Right lobe of liver (tissue), 6 donors: ENCODE measurements at places on chromosomes 5 and 9.

- no peak overlapping the region for H3K4me3 ChIP-seq
- H3K27me3 ChIP-seq = no peaks in the 10 kb centered on the region
- no peak overlapping the region for H3K27ac ChIP-seq
- no peaks in the 10 kb centered on the region for H3K36me3 ChIP-seq
- DNase-seq = no peak
Observed at GRCh38 chr9:122206118-122207046, 22.4 kb downstream of the LHX6 start.

DNA sequence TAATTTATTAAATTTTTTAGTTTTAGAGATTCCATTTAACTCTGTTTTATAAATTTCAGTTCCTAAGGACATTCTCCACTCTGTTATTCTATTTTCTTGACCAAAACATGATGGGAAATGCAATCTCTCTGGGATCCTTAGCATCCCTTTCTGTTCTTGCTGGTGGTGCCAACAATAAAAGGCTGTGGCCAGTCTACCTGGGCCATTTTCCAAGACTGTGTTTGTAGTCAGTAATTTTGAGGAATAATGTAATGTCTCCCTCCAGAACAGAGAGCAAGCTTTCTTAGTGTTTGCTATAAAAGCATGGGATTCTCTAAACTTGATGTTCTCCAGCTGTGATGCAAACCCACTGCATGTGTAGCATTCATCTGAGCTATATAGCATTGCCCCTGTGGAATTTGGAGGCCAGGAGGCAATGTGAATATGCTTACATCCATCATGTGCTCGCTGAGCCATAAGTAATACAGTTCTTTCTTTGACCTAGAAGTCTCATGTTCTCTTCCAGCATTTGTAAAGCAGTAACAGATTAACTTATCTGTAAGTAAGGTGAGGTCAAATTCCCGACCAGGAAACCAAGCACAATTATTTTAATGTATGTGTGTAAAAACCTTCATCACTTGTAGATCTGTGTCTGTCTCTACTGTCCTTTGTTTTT, 211.5 kb upstream of the TAS2R1 start:
- no peak overlapping the region for H3K4me3 ChIP-seq
- H3K36me3 ChIP-seq = no peaks in the 10 kb centered on the region
- no peaks in the 10 kb centered on the region for H3K4me1 ChIP-seq
- no peaks in the 10 kb centered on the region for H3K27me3 ChIP-seq
- H3K27ac ChIP-seq = no peak overlapping the region

- H3K4me3 ChIP-seq = no peak overlapping the region
- H3K36me3 ChIP-seq = no peaks in the 10 kb centered on the region
- H3K4me1 ChIP-seq = no peaks in the 10 kb centered on the region
- no peak for DNase-seq
- no peaks in the 10 kb centered on the region for H3K27me3 ChIP-seq
- no peak overlapping the region for H3K27ac ChIP-seq
Observed at GRCh38 chr5:151288180-151288579, 15.4 kb downstream of the SLC36A3 start.

GRCh38 chr5:81848362-81848880, 97.5 kb upstream of the SSBP2 start:
- H3K4me1 ChIP-seq = peaks cover 9% of the 10 kb centered on the region
- no peak overlapping the region for H3K4me3 ChIP-seq
- no peak overlapping the region for H3K27ac ChIP-seq
- H3K27me3 ChIP-seq = no peaks in the 10 kb centered on the region
- no peak for DNase-seq
- no peaks in the 10 kb centered on the region for H3K36me3 ChIP-seq

GRCh38 chr5:109784687-109785086, 95.0 kb downstream of the MAN2A1 start:
- H3K27ac ChIP-seq = no peak overlapping the region
- no peak overlapping the region for H3K4me3 ChIP-seq
- no peak for DNase-seq
- no peaks in the 10 kb centered on the region for H3K4me1 ChIP-seq
- peaks cover 2% of the 10 kb centered on the region for H3K36me3 ChIP-seq

GRCh38 chr5:94250985-94251384, 367.4 kb downstream of the KIAA0825 start:
- no peaks in the 10 kb centered on the region for H3K36me3 ChIP-seq
- no peak overlapping the region for H3K27ac ChIP-seq
- H3K4me3 ChIP-seq = no peak overlapping the region
- no peaks in the 10 kb centered on the region for H3K4me1 ChIP-seq
- H3K27me3 ChIP-seq = no peaks in the 10 kb centered on the region

DNA sequence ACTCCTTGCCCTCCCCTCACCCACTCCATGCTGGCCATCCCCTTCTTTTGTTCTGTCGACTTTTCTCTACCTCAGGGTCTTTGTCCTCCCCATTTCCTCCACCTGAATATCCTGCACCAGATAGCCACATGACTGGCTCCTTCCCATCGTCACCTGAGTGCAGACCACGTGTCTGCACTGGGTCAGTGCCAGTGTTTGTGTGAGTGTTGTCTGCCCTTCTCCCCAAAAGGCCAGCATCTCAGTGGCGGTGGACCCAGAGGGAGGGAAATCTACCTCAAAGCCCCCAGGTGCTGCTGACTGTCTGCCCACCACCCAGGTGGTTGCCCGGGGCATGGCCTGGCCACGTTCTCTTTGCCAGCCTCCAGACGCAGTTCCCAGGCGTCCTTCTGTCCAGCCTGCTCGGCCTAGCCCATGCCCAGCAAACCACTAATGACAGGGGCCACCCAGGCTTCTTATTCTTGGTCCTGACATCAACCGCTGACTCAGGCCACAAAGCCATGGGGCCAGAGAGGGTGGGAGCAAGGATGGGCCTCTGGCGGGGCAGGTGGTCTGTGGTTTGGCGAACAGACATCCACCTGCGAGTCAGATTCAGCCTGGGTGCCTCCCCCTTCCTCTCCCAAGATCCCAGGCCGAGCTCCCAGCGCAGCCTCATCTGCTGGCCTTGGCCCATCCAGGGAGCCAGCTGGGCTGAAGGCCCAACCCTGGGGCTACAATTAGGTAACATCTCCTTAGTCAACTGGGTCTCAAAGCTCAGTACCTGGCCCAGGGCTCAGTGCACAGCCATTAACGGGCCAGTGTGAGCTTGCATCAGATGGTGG, 5.5 kb upstream of the NINJ1 start:
- H3K36me3 ChIP-seq = no peaks in the 10 kb centered on the region
- no peak overlapping the region for H3K27ac ChIP-seq
- no peaks in the 10 kb centered on the region for H3K27me3 ChIP-seq
- no peak for DNase-seq
- peaks cover 9% of the 10 kb centered on the region for H3K4me1 ChIP-seq

GRCh38 chr5:124644138-124644537, 102.3 kb downstream of the ZNF608 start:
- H3K4me1 ChIP-seq = no peaks in the 10 kb centered on the region
- H3K4me3 ChIP-seq = no peak overlapping the region
- no peaks in the 10 kb centered on the region for H3K27me3 ChIP-seq
- peaks cover 3% of the 10 kb centered on the region for H3K36me3 ChIP-seq

DNA sequence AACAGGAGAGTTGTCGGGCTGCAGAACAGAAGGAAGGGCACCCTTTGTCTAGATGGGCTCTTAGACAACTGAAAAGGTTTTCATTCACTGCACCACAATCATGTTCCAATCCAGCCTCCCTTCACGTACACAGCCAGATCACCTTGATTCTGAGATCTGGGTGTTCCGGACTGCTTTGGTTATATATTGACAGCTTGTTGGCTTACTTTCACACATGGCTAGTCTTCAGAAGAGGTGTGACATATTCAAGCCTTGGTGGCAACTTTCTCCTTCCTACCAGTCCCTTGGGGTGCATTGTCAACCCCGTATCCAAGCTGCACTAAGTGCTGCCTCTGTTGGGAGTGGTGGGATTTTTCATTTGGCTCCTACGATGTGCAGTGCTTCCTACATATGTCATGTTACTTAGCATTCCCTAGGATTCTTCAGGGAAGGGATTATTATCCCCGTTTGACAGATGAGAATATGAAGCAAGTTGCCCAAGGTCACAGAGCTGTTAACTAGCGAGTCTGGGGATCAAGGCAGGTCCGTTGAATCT, 100.6 kb downstream of the LIFR start:
- H3K27ac ChIP-seq = no peak overlapping the region
- no peaks in the 10 kb centered on the region for H3K4me1 ChIP-seq
- H3K27me3 ChIP-seq = no peaks in the 10 kb centered on the region
- DNase-seq = no peak
- H3K4me3 ChIP-seq = no peak overlapping the region

- no peak for DNase-seq
- H3K27ac ChIP-seq = no peak overlapping the region
- H3K4me3 ChIP-seq = no peak overlapping the region
- H3K27me3 ChIP-seq = no peaks in the 10 kb centered on the region
- no peaks in the 10 kb centered on the region for H3K4me1 ChIP-seq
- H3K36me3 ChIP-seq = no peaks in the 10 kb centered on the region
Observed at GRCh38 chr9:75071530-75072122, 16.3 kb downstream of the NMRK1 start.

DNA sequence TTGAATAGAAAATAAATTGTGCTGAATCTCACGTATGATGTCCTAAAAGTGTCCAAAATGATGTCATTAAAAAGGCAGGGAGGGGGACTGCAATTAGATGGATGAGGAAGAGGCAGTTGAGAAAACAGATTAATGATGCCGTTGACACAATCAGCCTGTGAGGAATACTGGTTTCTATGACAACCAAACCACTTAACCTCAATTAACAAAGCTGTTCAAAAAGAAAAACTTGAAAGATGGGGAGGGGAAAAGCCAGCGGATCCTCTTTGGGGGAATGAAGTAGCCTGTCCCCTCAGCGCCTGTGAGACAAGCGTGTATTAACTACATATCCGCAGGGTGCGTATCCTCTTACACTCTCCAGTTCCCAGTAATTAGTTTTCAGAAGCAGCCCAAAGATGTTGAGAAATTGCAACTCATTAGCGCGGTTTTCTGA, 160.7 kb downstream of the TTC39B start:
- DNase-seq = no peak
- H3K36me3 ChIP-seq = no peaks in the 10 kb centered on the region
- no peak overlapping the region for H3K27ac ChIP-seq

- DNase-seq = no peak
- H3K27me3 ChIP-seq = no peaks in the 10 kb centered on the region
- H3K4me3 ChIP-seq = no peak overlapping the region
- no peaks in the 10 kb centered on the region for H3K36me3 ChIP-seq
- H3K27ac ChIP-seq = no peak overlapping the region
- H3K4me1 ChIP-seq = no peaks in the 10 kb centered on the region
Observed at GRCh38 chr5:138538943-138539627, 4.0 kb downstream of the ETF1 start.

GRCh38 chr5:139272471-139273321, 20.8 kb upstream of the MATR3 start:
- H3K27ac ChIP-seq = peak overlapping the region; percentile 85
- H3K27me3 ChIP-seq = no peaks in the 10 kb centered on the region
- no peaks in the 10 kb centered on the region for H3K36me3 ChIP-seq
- H3K4me1 ChIP-seq = peaks cover 5% of the 10 kb centered on the region
- H3K4me3 ChIP-seq = no peak overlapping the region

DNA sequence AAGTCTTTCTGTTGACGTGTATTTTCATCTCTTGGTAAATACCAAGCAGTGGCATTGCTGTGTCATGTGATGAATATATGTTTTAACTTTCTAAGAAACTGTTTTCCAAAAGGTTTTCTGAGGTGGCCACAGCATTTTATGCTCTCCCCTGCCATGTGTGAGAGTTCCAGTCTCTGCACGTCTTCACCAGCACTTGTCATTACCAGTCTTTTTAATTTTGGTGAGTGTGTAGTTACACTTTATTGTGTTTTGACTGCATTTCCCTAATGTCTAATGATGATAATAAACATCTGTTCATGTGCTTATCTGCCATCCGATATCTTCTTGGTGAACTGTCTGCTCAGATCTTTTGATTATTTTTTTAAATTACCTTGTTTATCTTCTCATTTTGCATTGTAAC, 27.4 kb upstream of the GADD45G start:
- DNase-seq = no peak
- no peaks in the 10 kb centered on the region for H3K36me3 ChIP-seq
- H3K27ac ChIP-seq = no peak overlapping the region
- no peaks in the 10 kb centered on the region for H3K27me3 ChIP-seq
